ENCODE measurements at places on chromosomes 2 and 18.

GRCh38 chr18:42588786-42589185 lies 526.7 kb downstream of the RIT2 start:
- DNase-seq, result no peak

DNA sequence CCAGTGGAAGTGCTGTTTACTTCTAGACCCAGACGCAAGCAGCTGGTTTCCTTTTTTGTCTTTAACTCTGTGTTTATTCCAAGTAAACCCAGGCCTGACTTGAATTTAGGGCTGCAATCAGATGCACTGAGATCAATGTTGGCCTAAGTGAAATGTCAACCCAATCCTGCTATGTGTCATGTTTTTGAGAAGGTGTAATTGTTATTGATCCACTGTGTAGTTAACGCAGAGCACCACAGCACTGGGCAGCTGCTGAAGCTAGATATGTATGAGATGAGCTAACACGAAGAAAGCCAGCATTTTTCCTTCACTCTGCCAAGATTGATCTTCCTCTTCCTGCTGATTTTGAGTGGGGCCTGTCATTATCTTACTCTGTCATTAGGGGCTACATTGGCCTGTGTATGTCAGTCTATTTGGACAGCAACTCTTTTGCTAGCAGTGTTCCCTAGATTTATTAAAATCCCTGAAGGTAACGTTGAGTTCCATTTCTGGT lies 18.9 kb upstream of the DLX1 start:
- no peak for DNase-seq

DNA sequence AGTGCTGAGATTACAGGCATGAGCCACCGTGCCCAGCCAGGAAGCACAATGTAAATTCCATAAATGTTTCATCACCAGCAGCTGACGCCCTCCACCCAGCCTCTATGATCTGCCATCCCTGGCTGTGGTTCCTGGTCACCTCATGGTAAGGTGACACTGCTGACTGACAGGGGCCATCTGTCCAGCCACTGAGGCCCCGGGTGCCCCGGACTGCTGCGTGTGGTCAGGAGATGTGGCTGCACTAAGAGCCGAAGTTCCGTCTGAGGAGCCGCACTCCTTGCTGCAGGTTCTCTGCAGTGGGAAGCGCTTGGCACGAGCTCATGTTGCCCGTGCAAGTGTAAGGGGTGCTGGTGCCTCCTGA lies 10.9 kb downstream of the NTSR2 start:
- no peak for DNase-seq

DNA sequence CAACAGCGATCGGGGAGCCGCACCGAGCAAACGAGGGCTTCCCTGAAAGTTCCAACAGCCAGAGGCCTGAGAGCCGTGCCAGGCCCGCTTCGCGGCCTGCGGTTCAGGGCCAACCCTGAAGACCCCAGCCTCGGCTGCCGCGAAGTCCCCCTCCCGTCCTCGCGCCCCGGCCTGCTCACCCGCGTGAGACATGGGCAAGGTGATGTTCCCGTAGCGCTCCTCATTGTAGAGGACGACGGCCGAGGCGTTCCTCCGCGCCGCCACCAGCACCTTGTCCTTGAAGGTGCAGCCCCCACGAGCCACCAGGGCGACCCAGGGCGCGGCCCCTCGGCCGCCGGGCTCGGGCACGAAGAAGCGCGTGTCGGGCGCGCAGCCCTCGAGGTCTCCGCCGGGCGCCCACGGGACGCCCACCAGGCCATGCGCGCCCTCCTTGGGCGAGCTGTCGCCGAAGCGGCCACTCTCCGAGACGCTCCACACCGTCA lies 510 bp downstream of the RNF149 start:
- peak; percentile 26 for DNase-seq

DNA sequence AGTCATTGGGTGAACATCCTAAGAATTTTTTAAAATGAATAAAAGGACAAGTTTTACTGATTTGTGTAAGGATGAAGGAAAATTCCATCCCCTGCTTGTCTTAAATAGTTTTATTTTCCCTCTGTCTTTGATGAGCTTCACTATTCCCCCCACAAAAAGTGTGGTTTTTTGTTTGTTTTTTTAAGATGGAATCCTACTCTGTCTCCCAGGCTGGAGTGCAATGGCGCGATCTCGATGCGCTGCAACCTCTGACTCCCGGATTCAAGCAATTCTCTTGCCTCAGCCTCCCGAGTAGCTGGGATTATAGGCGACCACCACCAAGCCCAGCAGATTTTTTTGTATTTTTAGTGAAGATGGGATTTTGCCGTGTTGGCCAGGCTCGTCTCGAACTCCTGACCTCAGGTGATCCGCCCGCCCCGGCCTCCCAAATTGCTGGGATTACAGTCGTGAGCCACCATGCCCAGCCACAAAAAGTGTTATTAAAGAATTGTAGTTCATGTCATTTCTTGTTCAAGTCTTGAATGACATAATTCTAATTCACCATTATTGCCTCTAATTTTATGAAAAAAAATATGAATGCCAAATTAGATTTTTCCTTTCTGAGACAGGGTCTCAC lies 91.7 kb downstream of the AGPS start:
- no peak for DNase-seq

DNA sequence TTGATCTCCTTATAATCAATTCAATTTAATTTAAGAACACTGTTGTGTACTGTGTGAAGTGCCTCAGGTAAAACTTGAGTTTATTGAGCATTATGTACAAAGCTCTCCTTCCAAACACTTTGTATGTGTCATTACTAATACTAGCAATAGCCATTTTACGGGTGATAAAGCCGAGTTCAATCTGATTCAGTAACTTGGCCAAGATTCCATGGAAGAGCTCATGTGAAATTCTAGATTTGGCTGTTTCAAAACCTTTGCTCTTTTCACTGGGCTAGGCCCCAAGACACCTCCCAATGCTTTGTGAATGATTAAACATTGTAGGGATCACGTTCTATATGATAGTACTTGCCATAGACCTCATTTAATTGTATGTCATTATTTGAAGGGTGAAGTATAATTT lies 8.9 kb upstream of the NFE2L2 start:
- no peak for DNase-seq

- no peak for DNase-seq
Measured at GRCh38 chr2:190254063-190254850, 65.4 kb downstream of the HIBCH start.

- no peak for DNase-seq
Measured at GRCh38 chr2:72112401-72112800, 35.3 kb downstream of the CYP26B1 start.

GRCh38 chr18:45290364-45290763 lies 324.9 kb upstream of the SLC14A2 start:
- DNase-seq, result no peak

DNA sequence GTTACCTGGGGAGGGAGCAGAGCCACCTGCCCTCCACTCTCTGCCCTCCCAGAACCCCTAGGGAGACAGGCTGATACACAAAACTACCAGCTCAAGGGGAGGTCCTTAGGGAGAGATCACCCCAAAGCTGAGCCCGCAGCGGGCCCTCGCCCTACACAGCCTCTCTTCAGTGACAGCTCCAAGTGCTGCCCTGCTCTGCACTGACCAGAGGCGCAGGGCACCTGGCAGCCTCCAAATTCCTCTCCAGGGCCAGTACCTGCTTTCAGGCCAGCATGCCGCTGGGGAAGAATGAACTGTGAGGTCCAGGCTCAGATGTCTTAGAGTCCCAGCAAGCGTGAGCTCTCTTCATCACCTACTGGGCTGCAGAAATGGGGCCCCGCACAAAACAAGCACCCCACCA lies 11.3 kb upstream of the SH3BP4 start:
- no peak for DNase-seq

DNA sequence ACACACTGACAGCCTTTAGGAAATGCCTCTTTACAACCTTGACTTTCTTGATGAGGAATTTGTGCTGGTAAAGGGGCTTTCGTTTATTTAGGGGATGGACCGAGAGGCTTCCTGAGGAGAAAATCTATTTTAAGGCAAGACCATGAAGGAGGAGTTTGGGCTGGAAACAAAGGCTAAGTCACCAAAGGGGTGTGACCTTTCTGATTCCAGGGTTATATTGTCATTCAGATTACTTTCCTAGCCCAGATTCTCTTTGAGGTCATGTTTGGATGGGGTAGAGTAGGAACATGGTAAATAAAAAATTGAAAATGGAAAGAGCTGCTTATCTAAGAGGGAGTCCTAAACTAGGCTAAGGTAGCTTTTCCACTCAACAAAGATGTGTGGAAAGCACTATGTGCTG lies 77.1 kb upstream of the UGP2 start:
- no peak for DNase-seq

GRCh38 chr2:2806711-2807110 lies 475.6 kb upstream of the MYT1L start:
- DNase-seq, result no peak

GRCh38 chr18:62407660-62408059 lies 82.5 kb downstream of the TNFRSF11A start:
- DNase-seq, result no peak

DNA sequence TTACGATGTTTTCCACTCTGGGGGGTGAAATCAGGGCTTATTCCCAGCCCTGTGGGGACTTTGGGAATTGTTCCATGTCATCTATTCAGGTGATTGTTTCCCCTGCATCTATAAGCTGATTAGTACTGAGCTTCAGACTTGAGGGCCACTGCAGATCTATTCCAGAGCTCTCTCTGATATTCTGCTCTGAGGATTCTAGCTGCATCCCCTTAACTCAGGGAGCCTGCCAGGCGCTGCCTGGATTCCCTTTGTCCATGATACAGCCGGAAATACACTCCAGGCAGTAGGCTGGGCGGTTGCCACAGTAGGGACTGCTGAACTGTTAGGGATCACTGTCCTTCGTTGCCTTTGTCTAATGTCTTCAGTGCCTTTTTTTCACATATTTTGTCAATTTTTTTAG lies 31.3 kb downstream of the PTRHD1 start:
- no peak for DNase-seq

- no peak for DNase-seq
Measured at GRCh38 chr2:169302364-169302763, 60.0 kb downstream of the LRP2 start.

DNA sequence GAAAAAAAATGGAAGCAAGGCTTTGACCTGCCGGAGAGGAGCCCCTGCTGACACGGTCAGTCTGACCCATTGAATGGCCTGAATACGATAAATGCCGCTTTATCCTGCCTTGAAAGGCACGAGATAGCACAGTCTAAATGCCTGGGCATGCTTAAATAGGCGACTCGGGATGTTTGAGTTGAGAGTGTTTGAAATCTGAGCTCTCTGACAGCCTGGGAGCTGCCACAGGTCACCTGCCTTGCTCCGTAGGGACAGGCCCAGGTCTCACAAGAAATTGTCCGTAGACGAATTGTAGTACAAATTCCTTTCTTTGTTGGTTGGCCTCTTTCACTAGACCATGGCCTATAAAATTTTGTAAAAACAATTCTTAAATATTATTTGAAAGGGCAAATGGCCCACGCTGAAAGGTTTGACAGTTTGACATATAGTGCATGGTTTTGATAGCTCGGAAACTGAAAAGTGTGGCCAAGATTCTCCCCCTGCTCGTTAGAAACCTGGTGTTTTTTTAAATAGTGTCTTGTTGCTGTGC lies 72.8 kb downstream of the MEIS1 start:
- no peak for DNase-seq

- DNase-seq, result no peak
Measured at GRCh38 chr18:2169656-2170055, 401.6 kb downstream of the METTL4 start.

DNA sequence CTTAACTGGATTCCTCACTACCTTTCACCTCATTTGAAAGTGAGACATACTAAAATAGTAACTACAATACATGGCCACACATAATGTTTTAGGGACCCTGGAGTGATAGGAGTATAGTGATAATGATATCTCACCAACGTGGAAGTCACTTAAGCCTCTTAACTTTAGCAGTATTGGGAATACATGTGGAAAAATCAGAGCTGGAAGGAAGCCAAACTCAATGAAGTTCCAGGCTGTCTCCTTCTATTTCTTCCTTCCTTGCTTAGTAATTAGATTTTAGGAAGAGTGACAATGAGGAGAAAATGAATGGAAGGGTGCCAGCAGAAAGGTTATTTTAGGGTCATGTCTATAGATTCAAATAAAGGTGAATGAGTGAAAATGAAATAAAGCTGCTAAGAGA lies 387.3 kb downstream of the PLCL1 start:
- DNase-seq, result no peak

DNA sequence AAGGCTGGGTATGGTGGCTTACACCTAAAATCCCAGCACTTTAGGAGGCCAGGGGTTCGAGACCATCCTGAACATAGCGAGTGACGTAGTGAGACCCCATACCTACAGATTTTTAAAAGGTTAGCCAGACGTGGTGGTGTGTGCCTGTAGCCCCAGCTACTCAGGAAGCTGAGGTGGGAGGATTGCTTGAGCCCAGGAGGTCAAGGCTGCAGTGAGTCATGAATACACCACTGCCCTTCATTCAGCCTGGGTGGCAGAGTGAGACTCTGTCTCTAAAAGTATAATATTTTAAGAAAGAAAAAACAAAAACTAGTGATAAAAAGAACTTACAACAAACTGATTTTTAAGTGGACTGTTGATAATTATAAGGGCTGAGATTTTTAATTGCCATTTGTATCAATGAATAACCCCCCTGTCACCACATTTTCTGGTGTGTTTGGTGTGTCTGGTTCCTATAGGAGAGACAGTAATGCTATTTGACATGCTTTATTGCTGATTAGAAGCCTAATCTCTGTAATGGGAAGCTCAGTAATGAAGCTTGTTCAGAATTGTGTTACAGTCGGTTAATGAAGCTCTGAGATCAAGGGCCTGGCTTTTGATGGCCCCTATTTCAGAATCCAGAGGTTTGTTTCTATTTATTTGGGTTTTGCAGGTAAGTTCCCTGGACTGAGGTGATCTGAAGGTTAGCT lies 147.0 kb downstream of the NEDD4L start:
- DNase-seq, result no peak

- no peak for DNase-seq
Measured at GRCh38 chr2:231425811-231426703, 30.5 kb downstream of the B3GNT7 start.

DNA sequence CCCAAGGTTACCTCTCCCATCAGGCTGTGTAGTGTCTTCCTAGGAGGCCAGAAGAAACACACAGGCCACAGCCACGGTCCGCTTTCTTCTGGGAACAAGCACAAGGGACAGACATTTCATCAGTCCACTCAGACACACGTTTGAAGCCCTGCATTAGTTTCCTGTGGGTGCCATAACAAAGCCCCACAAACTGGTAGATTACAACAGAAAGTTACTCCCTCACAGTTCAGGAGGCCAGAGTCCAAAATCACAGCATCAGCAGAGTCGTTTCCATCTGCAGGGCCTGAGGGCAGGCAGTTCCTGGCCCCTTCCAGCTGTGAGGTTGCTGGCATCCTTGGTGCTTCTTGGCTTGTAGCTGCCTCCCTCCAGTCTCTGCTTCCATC lies 8.8 kb upstream of the PRLH start:
- no peak for DNase-seq

- peak; percentile 5 for DNase-seq
Measured at GRCh38 chr2:75432761-75433361, 127.9 kb downstream of the EVA1A start.

DNA sequence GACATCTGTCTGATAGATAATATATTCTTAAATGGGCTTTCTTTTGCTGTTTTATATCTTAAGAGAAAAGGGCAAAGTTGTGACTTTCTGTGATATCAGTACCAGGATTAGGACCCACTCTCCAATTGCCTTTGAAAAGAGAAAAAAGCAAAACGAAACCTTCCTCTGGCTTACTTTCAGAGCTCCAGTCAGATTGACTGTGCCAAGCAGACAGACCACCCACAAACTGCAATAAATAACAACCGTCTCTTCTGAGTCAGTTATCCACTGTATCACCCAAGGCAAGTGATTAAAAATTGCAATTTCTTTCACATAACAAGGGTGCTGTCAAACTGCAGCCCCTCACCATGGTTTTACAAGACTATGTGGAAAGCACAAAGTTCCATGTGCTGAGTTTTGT lies 230.5 kb upstream of the SETBP1 start:
- no peak for DNase-seq

- peak; percentile 43 for DNase-seq
Measured at GRCh38 chr2:133561045-133561852, 7.0 kb downstream of the NCKAP5 start.

GRCh38 chr2:150404147-150404546 lies 83.3 kb downstream of the RND3 start:
- peak; percentile 30 for DNase-seq
